GM13976 (cell line): ENCODE measurements at places on chromosomes 7 and 10.
A peak's percentile ranks its signal among the peaks of the same experiment; 100 is the strongest.

GRCh38 chr7:1431634-1432380 is 27.5 kb downstream of the MICALL2 start:
- DNase-seq = no peak

DNA sequence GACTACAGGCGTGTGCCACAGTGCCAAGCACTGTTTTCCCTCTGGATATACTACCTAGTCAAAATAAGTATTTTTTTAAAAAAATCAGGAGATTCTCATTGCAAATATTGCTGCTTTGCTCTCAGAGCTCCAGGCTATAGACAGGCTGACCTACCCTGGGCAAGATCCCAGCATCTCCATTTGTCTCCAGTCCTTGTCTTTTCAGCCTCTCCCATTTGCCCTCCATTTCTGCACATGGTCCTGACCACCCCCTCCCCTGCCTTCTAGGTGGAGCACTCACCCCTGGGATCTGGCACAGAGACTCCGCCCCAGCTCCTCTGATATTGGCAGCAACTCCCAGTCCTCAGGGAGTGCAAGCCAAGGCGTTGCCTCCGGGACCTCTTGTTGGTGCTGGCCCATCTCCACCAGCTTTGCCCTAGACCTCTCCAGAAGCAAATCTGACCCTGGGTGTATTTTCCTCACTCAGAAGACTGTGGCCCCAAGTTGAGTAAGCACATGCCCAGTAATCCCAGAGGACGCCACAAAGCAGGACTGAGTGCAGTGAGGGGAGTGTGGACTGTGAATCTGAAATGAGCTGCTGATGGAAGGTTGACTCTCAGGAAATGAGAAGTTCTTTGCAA is 120.6 kb downstream of the MTPAP start:
- no peak for DNase-seq

GRCh38 chr7:95925971-95926370 is 153.6 kb downstream of the DYNC1I1 start:
- no peak for DNase-seq

DNA sequence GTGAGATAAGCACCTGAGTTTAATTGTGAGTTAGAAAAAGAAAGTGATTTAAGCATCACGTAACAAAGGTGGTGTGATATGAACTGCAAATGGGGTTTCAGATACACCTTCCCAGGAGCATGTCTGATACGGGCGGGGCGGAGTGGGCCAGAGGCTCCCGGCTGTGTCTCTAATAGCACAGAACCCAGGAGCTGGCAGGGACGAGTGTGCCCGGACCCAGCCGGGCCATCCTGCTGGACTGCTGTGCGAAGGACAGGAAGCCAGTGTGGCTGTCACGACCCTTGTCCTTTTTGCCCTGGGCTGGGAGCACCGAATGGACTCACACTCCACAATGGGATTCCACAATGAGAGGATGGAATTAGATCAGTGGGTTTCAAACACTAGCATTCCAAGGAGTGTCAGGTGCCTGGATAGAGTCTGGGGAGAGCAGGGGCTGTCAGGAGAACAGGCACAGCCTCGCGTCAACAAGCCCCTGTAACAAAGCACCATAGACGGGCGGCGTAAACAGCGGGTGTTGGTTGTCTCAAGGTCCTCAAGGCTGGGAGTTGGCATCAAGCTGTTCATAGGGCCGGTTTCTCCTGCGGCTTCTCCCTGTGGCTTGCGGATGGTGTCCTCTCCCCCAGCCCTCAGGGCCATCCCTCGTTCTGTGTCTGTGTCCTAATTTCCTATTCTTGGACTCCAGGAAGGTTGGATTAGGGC is 242.6 kb upstream of the PITRM1 start:
- no peak for DNase-seq

- peak; percentile 86 for DNase-seq
These were observed at the start of gene REEP3 for GRCh38 chr10:63520500-63521415. Gene REEP3 (plus strand): TSS chr10:63521401. CDS start chr10:63521546, 145 bp downstream.

- DNase-seq = no peak
These were observed 29.4 kb upstream of the RET start for GRCh38 chr10:43047288-43047970.

DNA sequence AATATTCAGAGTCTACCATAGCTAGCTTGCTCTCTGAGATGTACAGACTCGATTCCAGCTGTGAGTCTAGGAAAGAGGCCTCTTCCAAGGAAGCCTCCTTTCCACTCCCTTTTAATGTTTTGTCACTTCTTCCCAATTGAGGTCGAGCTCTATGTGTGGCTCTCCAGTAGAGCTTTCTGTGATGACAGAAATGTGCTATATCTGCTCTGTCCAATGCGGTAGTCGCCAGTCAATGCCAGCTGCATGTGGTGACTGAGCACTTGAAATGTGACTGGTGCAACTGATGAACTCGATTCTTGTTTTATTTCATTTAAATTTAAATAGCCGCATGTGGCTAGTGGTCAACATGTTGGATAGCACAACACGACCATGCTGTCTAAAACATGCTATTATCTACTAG is 387.0 kb upstream of the NRP1 start:
- no peak for DNase-seq

DNA sequence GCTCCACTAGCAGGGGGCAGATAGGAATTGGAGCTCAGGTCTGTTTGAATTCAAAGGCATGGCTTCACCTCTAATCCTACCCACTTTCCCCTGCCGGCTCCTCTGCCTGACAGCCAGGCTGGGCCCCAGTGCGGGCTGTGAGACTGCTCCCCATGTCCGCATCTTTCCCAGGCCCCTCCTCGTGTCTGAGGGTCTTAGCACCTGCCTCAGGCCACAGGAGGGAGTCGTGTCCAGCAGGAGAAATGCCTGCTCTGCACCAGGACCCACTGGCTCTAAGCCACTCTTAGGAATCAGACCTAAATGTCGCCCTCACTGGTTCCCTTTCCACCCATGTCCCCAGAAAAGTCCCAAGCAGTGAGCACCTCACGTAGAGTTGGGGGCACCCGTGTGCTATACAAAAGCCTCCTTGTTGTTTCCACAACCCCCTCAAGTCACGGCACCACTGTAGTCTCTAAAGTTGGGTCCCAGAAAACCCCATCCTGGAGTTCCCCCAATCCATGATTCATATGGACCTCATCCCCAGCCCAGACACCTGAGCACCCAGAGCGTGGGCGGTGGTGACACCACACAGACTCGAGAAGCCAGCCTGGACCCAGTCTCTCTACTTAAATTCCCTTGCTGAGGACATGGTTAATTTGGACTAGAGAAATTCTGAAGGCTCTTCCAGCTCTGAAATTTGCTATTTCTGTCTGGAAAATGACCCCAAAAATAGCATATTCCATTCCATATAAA is 466.4 kb upstream of the ZMIZ1 start:
- no peak for DNase-seq

DNA sequence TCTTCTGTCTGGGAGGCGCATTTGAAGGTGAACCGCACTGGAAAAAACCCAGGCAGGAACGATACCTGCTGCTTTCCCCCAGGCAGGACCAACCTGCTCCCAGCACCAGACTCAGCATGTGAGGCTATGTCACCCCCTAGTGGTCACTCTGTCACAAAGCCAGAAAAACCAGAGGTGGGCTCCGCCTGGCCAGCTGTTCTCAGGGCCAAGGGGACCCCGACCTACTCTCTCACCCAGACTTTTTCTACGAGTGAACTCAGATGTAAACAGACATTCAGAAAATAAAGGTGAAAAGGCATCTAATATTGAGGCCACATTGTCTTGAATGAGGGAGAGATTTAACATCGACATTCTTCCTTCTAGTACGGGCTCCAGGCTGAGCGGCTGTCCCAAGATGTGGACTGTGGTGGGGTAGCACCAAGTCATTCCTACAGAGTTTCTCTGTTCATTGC is 117.3 kb downstream of the PRKAG2 start:
- DNase-seq = peak; percentile 82

GRCh38 chr10:103696411-103697145 is 158.8 kb downstream of the SH3PXD2A start:
- peak; percentile 84 for DNase-seq

- DNase-seq = no peak
These were observed 192.8 kb downstream of the DNAJC1 start for GRCh38 chr10:21810582-21811244.

DNA sequence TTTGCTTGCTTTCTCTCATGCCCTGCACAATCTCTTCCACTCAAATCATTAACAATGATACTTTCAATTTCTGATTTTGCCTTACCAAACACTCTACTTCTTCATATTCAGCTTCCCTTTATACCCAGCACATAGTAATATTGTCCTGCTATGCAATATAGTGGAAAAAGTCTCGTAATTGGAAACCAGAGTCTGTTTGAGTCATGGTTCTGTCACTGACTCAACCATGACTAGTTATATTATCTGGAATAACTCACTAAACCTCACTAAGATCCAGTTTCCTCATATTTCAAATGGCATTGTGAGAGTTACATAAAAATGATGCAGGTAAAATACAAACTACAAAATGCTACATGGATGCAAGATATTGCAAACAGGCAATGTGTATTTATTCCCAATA is 98.5 kb upstream of the LRRTM3 start:
- DNase-seq = no peak

DNA sequence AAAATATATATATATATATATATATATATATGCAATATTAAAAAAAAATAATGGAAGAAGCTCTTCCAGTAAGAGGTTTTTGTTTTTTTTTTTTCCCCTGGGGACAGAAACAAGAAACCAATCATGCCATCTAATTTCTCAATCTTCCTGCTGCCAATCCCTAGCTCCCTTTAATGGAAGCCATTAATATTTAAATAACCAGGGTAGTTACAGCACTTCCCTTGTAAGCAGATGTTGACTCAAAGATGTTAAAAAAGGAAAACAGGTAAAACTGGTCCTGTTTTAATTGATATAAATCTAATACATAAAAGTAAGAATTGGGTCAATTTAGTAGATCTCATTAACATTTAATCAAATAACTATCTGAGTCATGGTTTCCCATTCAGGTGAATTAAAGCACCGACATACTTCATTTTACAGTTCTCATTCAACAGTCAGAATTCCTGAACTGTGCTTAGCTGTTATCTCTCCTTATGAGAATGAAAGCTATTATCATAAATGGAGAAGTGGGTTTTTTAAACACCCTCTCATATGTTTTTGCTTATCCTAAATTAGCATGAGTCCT is 22.6 kb downstream of the CPVL start:
- no peak for DNase-seq

DNA sequence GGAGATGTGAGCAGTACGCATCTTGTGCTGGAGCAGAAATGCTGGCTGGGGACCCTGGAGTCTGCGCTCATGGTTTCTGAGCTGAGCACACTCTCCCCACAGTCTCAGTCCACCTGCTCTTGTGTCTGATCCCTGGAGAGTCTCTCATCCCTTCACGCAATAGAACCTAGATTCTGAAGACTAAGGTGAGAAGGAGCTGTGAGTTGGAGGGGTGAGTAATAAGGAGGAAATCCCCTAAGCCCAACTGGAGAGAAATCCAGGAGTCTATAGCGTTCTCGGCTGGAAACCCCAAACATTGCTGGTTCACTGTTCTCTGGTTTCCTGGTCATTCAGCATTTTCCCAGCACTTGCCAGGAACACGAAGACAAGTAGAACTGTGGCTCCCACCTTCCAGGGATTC is 68.3 kb upstream of the SMNDC1 start:
- no peak for DNase-seq

DNA sequence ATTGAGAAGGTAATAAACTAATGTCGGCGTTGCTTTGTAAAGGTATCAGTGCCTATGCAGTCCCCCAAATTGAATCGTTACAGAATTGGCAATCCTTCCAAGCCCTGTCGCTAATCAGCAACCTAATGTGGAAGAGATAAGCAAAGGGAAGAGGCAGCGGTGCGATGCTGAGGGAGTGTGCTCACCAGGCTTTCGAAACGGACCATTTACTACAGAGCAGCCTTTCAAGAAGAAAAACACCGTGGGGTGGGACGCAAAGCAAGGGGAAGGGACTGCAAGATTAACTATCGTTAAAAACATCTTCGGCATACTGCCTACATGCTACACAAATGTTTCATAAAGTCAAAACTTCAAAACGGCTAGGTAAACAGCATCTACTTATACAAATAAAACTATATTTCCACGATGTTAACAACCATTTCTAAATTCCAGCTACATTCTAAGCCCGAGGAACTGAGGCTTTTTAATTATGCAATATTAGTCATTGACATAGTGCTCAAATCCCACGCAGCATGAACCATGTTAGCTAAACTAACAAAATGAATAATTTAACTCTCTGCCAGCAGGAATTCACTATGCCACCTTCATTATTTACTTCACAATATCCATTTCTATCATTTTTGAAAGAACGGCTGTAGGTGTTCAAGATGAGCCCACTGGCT is 85.2 kb downstream of the CHCHD3 start:
- no peak for DNase-seq

DNA sequence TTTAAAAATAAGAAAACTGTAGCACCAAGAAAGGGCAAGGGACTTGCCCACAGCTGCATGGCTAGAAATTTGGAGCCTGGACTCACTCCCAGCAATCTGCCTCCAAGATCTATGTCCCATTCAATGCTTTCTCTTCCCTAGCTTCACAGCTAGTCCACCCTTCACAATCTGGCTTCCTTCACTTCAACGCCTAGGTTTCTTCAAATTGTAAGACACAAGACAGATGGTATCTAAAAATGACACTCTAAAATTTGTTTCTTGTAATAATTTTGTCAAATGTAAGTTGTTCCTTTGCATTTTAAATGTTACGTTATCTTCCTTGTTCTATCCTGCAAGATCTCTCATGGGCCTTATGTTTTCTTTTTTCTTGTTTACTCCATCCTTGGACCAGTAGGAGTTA is 48.6 kb downstream of the CTTNBP2 start:
- DNase-seq = no peak

DNA sequence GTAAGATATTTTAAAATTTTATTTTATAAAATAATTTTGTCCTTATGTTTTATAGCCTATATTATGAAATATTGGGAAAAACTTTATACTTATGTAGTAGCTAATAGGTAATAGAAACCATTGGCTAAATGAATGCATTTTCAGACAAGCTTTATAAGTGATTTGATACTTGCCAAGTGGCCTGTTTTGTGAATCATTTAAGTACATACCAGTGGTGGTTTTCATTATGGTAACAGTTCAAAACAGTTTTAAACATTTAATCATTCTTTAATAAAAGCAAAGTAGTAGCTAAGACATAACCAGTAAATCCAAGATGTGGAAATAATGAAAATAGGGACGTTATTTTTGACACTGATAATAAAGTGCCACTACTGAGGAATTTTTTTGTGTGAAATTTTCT is 182.2 kb downstream of the PHF14 start:
- DNase-seq = no peak

DNA sequence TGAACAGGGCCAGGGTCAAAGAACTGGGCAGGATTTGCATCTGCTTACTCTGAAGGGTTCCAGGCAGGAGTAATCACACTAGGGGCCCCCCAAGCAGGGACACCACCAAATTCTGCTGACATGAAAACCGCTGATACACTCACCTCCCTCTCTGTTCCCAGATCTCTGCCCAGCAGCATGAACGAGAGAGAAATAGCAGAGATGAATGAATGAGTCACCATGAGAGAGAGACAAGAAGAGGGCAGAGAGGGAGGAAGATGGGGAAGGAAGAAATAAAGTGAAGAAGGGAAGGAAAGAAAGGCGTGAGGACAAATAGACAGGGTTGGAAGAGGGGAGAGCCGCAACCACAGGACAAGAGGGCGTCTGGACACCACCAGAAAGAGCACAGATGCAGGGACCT is 285.9 kb upstream of the NEBL start:
- DNase-seq = no peak
